NCI-H1092 treated with DMSO at 0.1 percent for 48 hours (cell line): ENCODE measurements at places on chromosomes 3 and 15.

DNA sequence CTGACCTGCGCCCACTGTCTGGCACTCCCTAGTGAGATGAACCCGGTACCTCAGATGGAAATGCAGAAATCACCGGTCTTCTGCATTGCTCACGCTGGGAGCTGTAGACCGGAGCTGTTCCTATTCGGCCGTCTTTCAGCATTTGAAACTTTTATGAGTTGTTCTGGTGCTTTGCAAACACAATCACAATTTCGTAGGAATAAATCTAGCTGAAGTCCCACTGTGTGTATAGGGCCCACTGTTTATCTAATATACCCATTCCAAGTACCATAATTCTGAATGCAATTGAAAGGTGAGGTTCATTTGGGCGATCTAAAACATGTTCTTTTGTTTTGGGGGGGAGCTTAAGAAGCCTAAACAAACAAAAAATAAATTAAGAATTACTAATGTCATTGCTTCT, 572.1 kb downstream of the FGF12 start:
- DNase-seq: no peak

GRCh38 chr3:137097386-137097785, 139.6 kb downstream of the IL20RB start:
- no peak for DNase-seq

DNA sequence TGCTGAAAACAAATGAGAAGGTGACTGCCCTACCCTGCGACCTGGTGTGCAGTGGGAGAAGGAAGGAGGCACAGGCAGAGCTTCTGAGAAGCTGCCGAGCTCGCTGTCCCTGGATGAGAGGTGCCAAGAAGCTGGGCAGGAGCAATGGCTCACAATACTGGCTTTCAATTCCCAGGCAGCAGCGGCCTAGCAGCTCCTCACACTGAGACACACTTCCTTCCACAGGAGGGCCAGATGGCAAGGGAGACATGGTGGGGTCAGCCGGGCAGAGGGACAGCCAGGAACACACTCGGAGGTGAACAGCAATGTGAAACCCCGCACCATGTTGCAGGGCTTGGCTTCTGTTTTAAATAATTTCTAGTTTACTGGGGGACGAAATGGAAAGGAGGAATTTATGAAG, 314.6 kb downstream of the EPHB1 start:
- no peak for DNase-seq

DNA sequence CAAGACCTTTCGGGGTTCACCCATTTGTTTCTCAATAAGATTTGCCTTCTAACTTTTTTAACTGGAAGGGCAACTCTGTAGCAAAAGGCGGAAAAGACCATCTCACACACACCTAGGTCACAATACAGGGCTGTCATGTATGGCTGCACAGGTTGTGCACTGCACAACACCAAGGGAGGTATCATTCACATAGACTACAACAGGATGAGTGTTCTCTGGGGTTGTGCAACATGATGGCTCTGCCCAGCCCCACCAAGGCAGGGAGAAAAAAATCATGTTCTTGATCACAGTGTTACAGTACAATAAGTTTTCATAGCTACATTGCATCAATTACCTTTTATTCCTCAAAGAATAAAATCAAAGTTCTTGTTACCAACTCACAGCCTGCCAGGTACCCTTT, 52.8 kb downstream of the ANXA2 start:
- DNase-seq: no peak

GRCh38 chr3:179268400-179269051, 17.6 kb upstream of the KCNMB3 start:
- no peak for DNase-seq

GRCh38 chr15:45126535-45127158, 3.0 kb downstream of the DUOXA1 start:
- DNase-seq: no peak

- no peak for DNase-seq
These were observed 24.4 kb upstream of the RAP2B start for GRCh38 chr3:153137626-153138025.

DNA sequence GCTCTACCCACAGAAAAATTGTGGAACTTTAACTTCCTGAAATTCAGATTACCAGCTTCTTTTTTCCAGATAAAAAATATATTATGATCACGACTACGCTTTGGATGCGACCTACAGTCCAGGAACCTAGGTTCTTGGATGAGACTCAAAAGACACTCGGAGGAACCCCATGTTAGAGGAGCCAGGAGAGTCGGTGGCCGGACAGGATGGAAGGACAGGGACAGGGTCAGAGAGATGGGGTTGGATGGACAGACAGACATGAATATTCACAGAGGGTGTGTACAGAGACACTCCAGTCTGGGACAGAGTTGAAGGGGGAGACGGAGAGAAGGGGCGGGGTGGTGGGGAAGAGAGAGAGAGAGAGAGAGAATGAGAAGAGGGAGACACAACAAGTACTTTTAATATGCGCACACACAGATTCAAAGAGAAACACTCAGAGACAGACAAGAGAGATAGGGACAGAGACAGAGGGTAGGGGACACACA, 9.5 kb downstream of the FAM3D start:
- DNase-seq: no peak

GRCh38 chr3:134965865-134966481, 170.9 kb downstream of the EPHB1 start:
- DNase-seq: peak; percentile 85

GRCh38 chr3:48738926-48739616, 22.1 kb upstream of the IP6K2 start:
- DNase-seq: no peak

GRCh38 chr15:62486041-62486440, 321.0 kb upstream of the C2CD4B start:
- no peak for DNase-seq

DNA sequence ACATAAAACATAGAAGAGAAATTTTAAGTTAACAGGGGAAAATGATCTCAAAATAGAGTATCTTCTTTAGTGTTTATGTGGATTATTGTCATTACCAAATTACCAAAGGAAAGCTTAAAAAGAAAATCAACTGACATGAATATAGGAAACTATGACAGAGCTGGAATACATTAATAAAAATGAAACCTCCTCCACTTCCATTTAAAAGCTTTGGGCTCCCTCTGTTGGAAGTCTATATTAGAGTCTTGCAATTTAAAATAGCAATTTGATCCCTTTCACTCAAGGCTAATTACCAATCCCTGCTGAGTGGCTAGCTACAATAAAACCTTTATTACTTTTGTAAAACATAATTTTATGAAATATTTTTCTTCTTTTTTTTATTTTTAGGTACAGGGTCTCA, 61.4 kb upstream of the IMPG2 start:
- peak; percentile 26 for DNase-seq

GRCh38 chr15:71261909-71262308, 146.6 kb downstream of the THSD4 start:
- no peak for DNase-seq

- DNase-seq: no peak
These were observed 72.1 kb upstream of the ETV5 start for GRCh38 chr3:186180891-186181481.

DNA sequence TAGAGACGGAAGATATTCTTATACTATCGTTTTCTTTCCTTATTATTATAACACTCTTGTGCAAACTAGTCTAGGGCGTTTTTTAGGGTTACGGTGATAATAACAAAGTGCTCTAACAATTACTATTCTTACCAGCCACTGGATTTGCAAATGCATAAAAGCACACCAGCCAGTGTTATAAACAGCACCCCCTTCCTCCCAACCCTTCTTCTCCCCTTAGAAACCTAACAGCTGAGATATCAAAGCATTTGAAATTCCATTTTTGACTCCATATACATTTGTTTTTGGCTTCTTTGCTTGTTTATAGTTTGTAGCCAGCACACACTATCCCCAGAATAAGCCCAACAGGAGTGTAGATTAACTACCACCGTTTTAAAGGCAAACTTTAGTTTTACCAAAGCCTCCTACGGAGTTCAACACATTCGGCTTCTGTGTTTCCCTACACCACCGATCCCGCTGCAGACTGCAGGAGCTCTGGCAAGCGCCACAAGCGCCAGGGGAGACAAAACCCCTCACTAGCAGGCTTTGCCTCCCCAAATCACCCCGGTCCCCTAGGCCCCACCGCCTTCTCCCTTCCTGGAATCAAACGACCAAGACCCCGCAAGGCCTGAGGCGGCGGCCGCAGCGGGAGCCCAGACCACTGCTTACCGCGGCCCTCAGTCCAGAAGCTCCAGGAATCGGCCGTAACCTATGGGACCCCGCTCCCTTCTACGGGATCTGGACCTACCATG, 461 bp downstream of the COPB2 start:
- DNase-seq: no peak
